ENCODE measurements at places on chromosomes 7 and 10.

DNA sequence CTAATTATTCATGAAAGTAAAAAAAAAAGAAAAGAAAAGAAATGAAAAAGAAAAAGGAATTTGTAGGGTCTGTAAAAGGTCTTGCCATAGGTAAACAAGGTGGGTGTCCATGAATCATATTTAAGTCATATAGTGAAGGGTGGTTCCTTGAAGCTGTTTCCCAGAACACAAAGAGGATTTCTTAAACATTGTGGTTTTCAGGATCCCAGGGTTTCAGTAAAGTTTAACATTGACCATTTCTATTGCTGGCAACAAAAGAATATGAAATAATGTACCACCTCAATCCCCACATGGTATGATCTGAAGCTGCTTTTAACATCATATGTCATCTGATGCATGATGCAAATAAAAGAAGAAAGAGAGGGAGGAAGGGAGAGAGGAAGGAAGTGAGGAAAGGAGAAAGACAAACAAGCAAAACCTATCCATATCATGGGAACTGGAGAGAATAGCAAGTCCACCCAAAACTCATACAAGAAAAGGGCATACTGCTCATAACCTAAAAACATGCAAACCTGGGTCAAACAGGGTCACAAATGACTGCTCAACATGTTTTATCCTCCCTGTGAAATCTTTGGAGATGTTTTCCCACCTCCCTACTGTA lies 663.5 kb downstream of the SORCS1 start:
- no peak for DNase-seq

DNA sequence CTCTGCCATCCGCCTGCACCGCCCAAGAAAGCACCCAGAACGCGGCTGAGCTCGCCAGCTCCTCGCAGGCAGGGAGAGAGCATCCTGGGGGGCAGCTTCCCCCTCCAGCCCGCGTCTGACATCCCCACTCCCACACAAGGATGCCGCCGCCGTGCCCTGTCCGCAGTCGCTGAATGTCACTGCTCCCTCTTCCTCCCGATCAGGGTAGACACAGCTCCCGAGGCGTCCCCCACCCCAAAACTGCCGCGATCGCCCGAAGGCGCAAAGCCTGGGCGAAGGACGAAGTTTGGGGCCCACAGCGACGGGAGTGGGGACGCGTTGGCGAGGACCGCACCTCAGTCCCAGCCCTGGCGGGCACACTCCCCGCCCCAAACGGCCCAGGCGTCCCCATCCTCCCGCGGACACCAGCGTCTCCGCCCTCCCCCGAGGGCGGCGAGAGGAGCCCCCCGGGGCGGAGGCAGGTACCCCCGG lies 1.5 kb upstream of the KAT6B start:
- no peak for DNase-seq

DNA sequence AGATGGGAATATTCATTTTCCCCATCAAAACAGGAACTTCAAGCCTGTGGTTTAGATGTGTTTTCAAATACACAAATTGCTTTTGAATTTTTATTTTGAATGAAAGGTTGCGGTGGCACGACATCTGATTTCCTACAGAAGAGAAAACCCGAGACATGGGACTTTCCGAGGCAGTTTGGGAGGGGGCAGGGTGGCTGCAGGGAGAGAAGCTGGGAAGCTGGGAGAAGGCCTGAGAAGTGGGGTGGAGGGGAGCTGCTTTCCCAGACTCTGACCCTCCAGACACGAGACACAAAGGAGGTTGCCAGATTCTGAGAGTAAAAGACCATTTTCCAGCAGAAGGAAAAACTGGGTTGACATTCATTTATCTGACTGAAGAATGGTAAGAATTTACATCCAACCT lies 19.6 kb downstream of the TMEM176A start:
- DNase-seq = no peak

DNA sequence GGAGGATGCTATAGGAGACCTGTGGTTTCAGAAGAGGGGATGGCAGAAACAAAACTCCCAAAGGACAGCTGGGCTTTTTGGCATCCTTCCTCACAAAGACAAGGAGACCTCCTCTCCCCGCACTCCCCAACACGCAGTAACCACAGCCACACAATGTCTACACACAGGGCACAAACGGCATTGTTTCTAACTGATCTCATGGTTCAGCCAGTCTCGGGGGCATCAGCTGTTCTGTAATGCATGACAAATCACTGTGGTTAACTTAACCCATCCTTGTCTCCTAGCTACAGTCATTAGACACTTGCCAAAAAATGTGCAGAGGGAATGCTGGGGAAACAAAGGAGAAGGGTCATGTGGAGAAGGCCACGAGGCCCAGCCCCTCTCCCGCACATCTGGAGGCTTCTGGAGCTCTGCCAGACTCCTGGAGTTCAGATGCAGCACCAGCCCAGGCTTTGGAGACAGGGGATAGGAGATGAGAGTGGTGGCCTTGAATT lies 7.6 kb upstream of the ADAMTS14 start:
- DNase-seq = no peak

- DNase-seq = no peak
Measured at GRCh38 chr10:33422471-33423153, 88.1 kb upstream of the NRP1 start.

- DNase-seq = no peak
Measured at GRCh38 chr10:114261076-114261475, 22.0 kb downstream of the VWA2 start.
